ENCODE measurements at places on chromosomes 4 and X.

- DNase-seq = peak; percentile 48
These were observed 46.6 kb upstream of the HS6ST2 start for GRCh38 chrX:133005042-133005441.

DNA sequence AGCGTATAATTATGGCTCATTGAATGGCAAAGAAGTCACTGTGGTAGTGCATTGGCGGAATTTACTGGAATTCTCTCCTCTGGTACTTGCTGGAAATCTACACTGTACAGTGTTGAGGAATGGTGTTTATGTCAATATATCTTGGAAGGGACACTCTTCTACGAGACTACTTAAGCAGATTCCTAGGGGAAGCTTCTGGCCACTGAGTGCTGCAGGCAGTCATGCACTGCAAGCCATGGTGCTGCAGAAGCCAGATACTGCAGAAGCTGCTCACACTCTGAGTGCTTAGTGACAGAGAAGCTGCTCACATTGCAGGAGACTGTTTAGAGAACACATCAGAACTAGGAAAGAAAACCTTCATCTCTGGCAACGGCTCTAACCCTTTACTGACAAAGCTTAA, 725.0 kb downstream of the CCSER1 start:
- DNase-seq = no peak

DNA sequence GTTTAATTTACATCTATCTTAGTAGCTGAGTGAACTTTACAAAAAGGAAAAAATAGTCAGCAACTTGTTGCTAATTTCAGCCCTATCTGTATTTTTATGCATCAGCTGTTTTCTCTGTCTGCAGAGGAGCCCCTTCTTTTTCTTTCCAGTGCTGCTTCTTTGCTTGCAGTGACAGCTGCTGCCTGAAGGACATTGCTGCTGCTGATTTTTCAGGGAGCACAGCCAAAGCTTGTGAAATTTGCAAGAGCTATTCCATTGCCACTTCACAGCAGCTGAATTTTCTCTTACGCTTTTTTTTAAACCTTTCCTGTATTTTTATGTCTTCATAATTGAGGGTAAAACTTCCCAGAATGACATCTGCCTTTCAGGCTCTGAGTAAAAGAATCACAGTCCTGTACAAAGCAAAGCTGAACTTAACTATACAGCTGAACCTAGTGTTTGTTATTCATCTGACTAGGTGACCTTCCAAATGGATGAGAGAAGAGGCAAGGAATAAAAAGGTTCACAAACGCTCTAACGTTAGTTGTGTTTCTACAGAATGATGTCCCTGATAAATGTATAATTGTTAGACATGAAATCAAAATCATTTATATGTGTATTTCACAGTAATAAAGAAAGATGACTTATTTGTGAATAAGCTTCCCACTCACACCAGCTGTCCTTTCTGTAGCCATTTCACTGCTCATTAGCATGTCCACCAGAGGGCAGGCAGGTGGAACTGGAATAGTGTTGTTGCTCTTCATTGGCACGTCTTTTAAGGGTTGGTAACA, 541.4 kb downstream of the ADGRL3 start:
- peak; percentile 31 for DNase-seq

- DNase-seq = no peak
These were observed at the start of gene DAPP1 for GRCh38 chr4:99816545-99817308. Gene DAPP1 (plus strand): TSS chr4:99816827. CDS start chr4:99816914, 87 bp downstream.

GRCh38 chr4:154732669-154733068, 11.1 kb upstream of the LRAT start:
- no peak for DNase-seq

GRCh38 chrX:31154946-31155345, 83.1 kb upstream of the FTHL17 start:
- DNase-seq = no peak

GRCh38 chr4:137070614-137071013, 461.7 kb downstream of the PCDH18 start:
- DNase-seq = peak; percentile 6

- peak; percentile 67 for DNase-seq
These were observed 20.2 kb downstream of the APLN start for GRCh38 chrX:129634541-129634940.

GRCh38 chr4:125459531-125459930, 144.8 kb downstream of the FAT4 start:
- DNase-seq = no peak
